Femur (tissue), 1 donor: ENCODE measurements at places on chromosomes 7 and 10.
A peak's percentile ranks its signal among the peaks of the same experiment; 100 is the strongest.

- no peak for DNase-seq
Measured at GRCh38 chr10:16673443-16673842, 143.8 kb downstream of the RSU1 start.

- DNase-seq, result no peak
Measured at GRCh38 chr10:74750848-74751274, 75.5 kb upstream of the KAT6B start.

- DNase-seq, result no peak
Measured at GRCh38 chr7:101216860-101217387, 457 bp downstream of the PLOD3 start.

DNA sequence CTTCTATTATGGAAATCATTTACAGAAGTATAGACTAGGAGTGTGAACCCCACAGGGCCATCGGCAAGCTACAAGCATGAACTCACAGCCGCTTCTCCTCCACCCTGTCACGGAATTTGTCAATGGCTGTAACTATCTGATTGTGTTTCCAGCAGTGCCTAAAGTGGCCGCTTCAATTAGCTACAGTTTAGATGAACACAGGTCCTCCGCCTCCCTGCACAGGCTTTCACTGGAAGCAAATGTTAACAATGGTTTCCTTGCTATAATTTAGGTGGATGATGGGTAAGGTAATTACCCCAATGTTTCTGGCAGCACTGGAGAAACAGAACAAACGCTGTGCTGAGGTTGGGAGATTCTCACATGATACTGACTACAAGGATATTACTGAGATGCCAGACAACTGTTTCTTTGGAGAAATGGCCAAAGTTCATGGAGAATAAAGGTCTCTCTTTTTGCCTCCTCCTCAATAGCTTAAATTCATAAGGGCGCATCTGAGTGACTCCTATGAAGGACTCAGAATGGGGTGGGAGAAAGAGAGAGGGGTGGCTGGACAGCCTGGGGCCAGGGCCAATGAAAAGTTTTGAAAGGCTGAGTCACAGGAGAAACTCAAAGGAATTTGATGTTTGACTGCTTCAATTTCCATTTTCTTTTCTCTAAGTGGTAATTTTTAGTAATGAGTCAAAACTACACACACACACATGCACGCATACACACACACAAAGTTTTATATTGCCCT is 78.9 kb downstream of the SVIL start:
- no peak for DNase-seq

- DNase-seq, result no peak
Measured at GRCh38 chr7:141464551-141464950, 86.7 kb upstream of the AGK start.

DNA sequence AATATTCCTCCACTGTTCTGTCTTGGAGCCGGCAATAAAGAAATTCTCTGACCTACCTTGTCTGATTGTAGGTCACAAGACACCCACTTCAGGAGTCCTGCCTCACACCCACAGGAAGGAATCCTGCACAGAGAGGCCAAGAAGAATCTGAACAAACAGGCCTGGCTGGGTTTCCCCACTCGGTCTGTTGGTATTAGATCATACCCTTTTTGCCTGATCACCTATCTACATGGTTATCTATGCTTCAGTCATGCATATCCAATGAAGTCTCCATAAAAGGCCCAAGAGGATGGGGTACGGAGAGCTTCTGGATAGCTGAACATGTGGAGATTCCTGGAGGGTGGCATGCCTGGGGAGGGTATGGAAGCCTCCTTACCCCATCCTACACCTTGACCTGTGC is 12.3 kb downstream of the OGDH start:
- DNase-seq, result no peak

DNA sequence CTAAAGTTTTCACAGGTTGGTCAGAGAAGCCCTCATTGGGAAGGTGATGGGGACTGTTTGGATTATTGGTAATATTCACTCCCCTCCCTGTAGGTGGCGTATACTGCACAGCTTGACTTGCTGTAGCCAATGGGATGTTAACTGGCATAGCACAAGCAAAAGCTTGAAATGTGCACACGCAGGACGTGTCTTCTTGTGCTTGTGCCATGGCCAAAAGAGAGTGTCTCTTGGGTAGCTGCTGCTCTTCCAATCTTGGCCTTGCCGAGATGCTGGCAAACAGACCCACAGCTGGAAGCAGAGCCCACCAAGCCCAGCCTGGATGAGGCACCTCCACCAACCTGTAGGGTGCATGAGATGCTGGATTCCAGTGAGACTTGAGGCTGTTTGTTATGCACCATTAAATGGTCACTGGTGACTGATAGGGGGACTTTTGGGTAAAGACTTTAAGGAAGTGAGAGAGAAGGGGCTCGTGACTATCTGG is 266.0 kb downstream of the GRID1 start:
- DNase-seq, result no peak

DNA sequence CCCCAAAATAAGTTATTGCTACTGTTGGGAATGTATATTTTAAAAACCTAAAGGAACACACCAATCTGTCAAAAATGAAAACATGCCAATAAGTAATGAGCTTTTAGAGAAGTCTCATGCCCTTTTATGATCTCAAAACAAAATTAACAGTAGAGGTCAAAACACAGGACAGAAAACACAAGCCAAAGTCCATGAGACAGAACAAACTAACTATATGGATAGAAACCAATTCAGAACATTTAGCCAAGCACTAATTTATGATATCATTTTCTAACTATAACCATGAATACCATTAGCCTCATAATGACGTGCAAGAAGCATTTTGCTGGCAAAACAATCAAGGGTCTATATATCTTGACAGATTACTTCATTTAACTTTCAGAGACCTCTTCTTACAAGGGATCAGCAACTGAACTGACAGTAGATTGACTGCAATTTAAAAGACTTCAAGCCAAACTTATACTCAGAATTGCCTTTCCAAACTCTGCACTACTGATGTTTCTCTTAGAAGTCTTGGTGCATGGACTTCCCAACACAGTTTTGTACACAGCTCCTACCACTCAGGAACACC is 200.9 kb downstream of the DOCK4 start:
- DNase-seq, result no peak

GRCh38 chr10:69409968-69410367 is 6.8 kb downstream of the TACR2 start:
- peak; percentile 50 for DNase-seq
